ENCODE measurements at places on chromosomes 1 and 21. TPM values are rescaled to one million over a fixed set of nuclear protein-coding genes. Genes with fewer than 3 reads are reported as not detected.

Gene C1orf210
- total RNA-seq, result not detected

Gene VHLL
- total RNA-seq, result not detected

Gene CELA2A
- not detected for total RNA-seq

Gene AMY1C
- not detected for total RNA-seq

Gene ERICH3
- not detected for total RNA-seq

Gene MAEL
- total RNA-seq, result not detected

Gene RPTN
- total RNA-seq, result not detected

Gene NTNG1
- not detected for total RNA-seq

GRCh38 chr21:41824466-41825207 is 54.5 kb downstream of the PRDM15 start:
- DNase-seq, result no peak

DNA sequence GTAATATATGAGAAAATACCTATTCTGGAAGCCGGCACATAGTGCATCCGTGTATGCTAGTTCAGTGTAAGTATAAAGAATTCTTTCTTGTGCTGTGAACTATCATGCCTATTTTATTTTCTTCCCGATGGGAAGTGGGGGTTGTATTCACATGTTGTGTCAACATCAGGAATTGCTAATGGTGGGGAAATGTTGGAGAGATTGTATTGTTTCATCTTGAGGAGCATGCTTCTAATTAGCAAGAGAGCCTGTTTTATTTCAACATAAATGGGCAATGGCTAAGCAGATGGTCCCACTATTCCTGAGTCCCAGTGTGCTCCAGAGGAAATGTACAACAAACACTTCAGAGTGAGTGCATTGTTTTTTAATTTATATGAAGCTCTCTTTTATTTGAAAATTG is 485.2 kb downstream of the PLPP3 start:
- DNase-seq, result no peak

DNA sequence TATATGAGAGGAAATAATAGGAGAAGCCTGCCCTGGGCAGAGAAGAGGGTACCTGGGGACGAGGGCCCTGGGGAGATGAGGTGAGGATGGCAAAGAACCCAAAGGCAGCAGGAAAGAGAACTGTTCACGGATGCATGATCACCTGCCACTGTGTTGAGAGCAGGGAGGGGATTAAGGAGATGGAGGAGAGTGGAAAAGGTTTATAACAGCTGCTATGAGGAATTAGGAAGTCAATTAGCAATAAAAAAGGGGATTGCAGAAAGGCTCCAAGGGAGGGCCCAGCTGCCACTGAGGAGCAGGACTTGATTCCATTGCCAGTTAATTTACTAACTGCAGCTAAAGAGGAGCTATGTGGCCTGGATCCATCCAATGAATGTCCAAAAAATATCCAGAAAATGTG is 61.1 kb downstream of the GFI1 start:
- DNase-seq, result no peak

DNA sequence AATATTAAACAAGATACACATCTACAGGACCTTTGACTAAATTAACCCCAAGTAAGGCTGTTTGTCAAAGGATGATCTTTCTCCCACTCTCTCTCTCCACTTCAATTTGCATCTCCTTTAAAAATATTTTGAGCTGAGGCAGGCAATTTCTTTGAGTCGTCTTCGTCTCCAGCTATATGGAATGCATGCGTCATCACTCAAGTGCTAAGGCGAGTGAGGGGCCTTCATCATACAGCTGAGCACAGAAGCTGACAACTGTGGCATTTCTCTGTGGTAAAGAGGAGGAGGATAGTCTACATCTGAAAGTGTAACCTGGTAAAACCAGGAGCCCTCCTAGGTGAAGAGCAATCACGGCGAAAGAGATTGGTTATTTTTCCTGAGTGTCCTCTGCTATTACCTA is 7.6 kb downstream of the EPHX4 start:
- no peak for DNase-seq

GRCh38 chr1:29117381-29117780 is 6.3 kb downstream of the TMEM200B start:
- no peak for DNase-seq

DNA sequence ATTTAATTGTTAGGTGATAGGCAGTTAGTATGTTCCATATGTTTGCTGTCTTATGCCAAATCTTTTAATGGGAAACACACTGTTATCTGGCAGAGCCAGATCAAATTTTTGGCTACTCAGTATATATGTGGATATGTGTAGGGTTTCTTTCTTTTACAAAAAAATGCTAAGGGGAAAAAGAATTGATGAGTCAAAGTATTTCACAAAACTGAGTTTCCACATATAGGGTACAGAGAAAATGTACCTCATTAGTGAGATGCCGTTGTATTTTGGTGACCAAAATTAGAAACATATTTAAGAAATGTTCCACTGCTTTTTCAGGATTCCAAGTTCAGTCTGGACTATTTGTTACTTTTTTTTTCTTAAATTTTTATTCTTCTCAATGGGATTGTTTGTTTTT is 201.2 kb upstream of the PTGFR start:
- no peak for DNase-seq

DNA sequence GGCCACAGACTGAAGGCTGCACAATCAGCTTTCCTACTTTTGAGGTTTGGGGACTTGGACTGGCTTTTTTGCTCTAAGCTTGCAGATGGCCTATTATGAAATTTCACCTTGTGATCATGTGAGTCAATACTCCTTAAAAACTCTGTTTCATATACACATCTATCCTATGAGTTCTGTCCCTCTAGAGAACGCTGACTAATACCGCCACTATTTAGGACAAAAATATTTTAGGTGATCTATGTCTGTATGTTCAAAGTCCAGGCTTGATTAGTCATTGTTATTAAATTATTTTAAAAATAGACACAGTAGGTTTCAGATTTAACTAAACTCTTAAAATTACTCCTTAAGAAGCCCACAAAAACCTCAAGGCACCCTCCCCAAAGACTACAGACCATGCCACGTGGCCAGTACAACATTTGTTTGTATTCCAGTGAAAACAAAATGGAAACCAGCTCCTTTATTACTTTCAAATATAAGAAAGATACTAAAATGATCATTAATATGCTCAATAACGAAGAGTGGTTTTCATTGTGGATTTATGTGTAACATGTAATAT is 63.1 kb downstream of the TMPRSS15 start:
- DNase-seq, result no peak

DNA sequence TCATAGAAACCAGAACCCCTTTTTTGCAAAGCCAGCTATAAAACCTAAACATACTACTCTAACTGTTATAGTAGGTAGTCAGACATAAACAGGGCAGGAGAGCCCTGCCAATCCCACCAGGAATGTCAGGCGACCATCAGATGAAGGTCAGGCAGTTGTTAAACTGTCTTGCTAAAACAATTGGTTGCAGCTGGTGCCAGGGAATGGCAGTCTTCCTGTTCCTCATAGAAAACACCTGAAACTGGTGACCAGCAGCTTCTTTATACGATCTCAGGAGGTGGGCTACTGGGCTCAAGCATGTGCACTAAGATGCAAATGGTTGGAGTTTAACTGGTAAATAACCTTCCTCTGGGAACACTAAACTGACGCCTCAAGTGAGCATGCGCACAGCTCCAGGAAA is 224.1 kb downstream of the COL11A1 start:
- DNase-seq, result no peak

DNA sequence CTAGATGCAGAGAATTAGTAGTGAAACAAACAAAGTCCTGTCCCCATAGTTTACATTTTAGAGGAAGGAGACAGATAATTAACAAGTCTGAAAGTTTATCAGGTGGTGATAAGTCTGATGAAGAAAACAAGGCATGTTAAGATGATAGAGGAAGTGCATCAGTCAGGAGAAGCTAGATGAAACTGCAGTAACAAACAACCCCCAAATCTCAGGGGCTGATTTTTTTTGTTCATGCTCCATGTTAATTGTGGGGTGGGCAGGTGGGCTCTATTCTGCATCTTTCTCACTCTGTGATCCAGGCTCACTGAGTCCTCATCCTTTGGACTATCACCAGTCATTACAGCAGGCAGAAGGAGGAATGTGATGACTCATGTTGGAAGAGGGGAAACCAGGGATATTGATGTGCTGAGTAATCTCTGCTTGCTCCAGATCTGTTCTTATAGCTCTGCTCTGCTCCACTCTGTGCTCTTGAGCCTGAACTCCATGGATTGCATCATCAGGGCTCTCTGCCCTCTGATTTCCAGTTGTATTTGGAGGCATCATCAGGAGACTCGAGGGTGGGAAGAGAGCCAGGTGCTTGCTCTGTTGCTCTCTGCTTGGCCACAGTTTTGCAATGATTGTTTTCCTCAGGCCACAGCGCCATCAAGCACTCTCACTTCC is 166.9 kb downstream of the IER5 start:
- DNase-seq, result peak; percentile 36

DNA sequence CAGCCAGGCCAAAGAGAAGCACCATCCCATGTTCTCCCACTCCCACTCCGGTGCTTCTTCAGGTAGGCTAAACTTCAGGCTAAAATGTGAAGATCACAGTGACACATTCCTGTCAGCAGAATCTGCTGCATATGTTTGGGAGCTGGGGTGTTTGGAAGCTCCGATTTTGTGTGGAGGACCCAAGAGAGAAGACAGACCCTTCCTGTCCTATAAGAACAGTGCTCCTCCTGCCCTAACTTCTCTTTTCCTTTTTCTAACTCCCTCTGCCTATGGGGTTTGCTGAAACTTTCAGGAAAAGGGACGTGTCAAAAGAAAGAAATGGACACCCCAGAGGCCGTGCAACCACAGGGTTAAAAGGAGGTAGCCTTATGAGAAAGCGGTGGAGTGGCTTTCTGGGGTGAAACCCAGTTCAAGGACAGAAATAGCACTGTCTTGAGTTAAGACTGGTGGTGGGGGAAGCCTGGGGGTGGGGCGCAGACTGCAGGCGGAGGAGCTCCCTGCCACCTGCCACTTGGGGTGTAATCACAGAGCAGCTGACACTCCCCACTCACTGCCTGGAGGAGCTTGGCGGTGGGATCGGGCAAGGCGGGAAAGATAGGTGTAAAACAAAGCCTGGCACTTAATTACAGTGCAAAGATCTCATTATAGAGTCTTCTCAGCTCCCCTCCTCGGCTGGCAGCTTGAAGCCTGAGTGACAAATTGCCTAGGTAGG is 645 bp upstream of the TLR5 start:
- no peak for DNase-seq

DNA sequence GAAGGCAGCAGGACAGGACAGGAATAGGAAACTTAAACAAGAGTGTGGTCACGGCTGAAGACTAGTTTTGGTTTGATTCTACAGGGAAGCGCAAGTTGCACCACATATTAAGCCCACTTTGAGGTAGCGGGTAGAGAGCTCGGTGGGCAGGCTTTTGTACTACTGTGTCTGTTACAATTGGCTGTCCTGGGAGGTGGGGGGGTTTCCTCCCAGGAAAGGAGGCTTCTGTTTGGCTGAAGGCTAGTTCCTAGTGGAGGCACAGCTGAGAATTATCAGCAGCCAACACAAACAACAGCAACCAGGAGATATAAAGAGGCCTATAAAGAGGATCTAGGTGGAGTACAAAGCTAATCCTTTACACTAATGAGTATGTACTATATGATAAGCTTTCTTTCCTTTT is 62.7 kb downstream of the ZNF648 start:
- no peak for DNase-seq

GRCh38 chr1:9593492-9594465 is 5.1 kb downstream of the TMEM201 start:
- DNase-seq, result no peak

- DNase-seq, result no peak
Observed at GRCh38 chr1:3669421-3669821, 17.1 kb downstream of the TP73 start.

- DNase-seq, result no peak
Observed at GRCh38 chr1:149917571-149918144, at the start of gene SV2A. SV2A (minus strand) TSS chr1:149917844; CDS start chr1:149913840, 4,004 bp downstream.

DNA sequence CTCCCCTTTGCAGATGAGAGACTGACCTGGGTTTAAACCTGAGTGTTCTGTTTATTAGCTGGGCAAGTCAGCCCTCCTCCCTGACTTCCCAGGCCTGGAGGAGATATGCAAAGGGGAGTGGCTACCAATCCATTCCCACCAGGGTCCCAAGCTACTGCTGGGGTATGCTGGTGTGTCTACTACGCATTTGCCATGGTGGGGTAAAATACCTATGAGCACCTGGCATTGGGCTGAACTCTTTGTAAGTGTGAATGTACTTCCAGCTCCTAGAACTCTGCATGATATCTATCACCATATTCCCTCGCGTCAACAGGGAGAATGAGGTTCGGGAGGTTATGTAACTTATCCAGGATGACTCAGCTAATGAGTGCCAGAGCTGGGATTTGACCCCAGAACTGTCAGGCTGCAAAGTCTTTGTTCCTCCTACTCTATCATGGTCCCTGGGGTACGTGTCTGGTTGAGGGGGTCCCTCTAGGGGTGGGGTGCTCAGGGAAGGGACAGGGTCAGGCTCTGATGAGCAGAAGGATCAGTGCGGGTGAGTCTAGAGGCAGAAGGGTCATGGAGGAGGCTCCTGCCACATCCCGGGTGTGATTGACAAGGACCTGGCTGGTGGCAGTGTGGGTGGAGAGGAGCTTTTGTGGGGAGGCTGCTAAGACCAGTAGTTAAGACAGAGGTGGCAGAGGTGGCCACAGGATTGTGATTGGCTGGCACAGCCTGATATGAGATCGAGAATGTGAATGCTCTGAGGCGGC is 16.7 kb downstream of the AMPD2 start:
- DNase-seq, result peak; percentile 46

GRCh38 chr1:78603206-78603605 is 17.0 kb upstream of the IFI44L start:
- DNase-seq, result no peak

- DNase-seq, result no peak
Observed at GRCh38 chr1:51331206-51332100, 1.1 kb upstream of the TTC39A start.

DNA sequence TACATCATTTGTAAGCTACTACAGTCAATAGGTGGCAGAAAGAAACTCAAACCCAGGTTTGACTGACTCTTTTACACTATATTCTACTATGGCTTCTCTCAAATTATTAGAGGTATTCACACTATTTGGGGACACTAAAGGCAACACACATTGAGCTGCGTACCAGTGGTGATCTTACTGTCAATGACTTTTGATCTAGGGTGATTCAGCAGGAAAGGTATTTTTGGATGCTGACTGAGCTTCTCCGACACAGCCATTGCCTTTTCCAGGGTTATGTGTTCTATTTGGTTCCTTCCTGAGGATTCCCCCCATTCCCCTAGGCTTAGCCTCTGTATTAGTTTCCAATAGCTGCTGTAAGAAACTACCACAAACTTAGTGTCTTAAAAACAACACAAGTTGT is 73.2 kb upstream of the JAK1 start:
- DNase-seq, result no peak

DNA sequence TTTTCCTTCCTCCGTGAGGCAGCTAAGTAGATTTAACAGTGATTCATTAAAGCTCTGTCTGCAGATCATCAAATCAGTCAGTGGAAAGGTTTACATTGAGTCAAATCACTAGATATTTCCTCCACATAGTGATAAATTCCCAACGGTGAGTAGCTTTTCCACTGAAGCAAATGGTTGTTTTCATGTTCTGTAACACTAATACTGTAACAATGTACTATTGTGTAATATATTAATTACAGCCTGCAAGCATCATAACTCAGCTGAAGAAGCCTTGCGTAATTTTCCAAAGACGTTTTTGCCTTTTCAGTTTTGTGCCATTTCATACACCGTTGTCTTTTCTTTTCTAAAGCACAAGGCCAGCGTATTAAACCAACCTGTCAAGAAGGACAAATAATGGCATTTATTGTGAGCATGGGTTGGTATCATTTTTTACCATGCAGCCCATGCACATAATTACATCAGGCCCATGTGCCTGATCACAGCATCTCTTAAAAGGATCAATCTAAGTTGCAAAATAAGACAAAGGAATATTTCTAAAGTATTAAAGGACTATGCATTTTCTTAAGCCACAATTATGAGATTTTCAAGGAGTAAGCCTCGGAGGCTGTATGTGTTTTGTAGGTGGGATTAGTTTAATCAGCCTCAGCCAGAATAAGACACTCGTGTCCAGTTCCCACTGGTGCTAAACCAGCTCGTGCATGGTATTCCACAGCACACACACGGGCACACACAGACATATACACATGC is 16.7 kb upstream of the PDE9A start:
- no peak for DNase-seq
